ENCODE measurements at places on chromosomes 12 and 14.

GRCh38 chr12:1858456-1858855 is 38.1 kb downstream of the LRTM2 start:
- DNase-seq, result no peak

DNA sequence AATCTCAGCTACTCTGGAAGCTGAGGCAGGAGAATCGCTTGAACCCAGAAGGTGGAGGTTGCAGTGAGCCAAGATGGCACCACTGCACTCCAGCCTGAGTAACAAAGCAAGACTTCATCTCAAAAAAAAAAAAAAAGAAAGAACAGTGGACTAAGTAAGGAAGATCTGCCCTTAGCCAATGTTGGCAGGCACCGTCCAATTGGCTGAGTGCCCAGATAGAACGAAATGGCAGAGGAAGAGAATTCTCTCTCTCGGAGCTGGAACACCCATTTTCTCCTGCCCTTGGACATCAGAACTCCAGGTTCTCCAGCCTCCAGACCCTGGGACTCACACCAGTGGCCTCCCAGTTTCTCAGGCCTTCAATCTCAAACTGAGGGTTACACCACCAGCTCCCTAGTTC is 49.9 kb downstream of the ESR2 start:
- DNase-seq, result no peak

DNA sequence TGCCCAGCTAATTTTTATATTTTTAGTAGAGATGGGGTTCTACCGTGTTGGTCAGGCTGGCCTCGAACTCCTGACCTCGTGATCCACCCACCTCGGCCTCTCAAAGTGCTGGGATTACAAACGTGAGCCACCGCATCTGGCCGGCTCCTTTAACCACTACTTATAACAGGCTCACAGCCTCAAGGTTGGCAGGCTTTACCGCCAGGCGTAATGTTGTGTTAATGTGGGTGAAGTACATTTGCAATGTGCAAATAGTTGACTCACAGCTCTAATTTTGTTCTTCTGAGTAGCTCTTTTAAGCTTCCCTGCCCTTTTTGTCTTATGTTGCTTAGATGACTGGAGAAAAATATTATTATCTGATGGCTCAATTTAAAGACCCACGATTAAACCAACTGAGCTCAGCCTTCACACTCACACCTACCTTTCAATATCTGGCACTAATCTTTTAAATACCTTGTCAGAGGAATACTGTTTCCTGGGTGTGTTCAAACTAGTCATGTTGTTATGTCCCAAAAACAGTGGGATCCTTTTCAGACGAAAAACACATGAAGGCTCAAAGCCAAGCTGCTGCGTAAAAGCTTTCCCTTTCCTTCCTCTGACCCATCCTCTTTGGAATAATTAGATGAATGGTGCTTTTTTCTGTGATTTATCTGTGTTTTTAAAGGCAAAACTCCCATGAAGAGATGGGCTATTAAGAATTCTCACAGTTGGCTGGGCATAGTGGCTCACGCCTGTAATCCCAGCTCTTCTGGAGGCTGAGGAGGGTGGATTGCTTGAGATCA is 57.2 kb upstream of the USP44 start:
- no peak for DNase-seq

- DNase-seq, result no peak
Measured at GRCh38 chr12:53805067-53805466, 53.3 kb upstream of the CISTR start.

DNA sequence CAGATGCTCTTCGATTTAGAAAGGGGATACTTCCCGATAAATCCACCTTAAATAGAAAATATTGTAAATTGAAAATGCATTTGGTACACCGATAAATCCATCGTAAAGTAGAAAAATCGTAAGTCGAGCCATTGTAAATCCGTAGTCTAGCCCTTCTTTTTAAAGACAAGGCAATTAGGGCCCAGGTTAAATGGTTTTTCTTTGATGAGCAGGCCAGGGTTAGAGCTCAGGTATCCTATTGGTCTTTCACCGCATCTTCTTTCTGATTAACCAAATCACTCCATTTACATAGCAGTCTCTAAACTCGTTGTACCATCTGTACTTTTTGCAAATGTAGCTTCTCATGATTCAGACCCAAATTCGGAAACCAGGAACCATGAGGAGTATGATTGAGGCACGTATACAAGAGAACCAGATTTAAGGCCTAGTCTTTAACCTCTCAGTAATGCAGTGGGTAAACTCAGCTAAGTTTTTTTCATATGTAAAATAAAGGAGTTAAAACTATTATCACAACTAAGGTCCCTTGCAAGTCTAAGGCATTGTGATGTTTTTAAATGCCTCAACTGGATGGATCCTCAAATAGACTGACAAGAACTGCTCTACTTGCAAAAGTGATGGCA is 2.2 kb upstream of the YAF2 start:
- no peak for DNase-seq

DNA sequence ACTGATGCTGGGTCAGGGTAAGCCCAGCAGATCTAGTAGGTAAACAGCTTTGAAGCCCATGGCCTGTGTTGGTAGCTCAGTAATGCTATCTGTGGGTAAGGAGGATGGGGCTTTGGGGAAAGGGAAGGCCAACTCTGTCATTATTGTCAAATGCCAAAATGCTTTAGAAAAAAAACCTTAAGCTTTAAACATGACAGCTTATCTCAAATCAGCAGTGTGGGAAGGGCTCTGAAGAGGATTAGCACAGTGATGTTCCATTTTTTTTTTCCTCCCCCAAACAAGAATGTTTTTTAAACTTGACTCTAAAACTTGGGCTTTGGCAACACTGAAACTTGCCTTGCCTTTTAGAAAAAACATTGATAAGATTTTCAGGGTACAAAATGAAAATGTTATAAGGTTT is 11.7 kb downstream of the DAAM1 start:
- DNase-seq, result no peak

DNA sequence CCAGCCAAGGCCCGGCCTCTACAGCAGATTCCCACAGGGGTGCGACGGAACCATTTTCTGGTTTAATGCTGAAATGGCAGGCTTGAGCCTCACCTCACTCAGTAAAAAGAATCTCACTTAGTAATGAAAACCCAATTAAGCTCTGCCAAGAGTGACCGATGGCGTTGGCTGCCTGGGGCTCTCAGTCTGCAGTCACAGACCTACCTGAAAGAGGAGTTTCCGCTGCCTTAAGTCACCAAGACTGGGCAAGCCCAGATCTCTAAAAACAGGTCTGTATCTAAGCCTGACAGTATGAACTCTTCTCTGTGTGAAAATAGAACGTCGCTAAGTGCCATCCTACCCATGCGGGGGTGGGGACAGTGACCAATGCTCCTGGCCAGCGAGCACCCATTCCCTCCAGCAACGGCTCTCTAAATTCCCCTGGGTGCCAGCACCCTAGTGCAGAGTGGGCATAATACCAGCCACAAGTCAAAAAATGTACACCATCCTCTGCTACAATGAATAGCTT is 107.3 kb downstream of the FOXN3 start:
- DNase-seq, result no peak

GRCh38 chr14:81765651-81766275 is 232.1 kb upstream of the SEL1L start:
- no peak for DNase-seq

- DNase-seq, result no peak
Measured at GRCh38 chr14:99359906-99360305, 87.9 kb upstream of the BCL11B start.

GRCh38 chr14:103436533-103436932 is 51.3 kb downstream of the MARK3 start:
- no peak for DNase-seq

GRCh38 chr12:123358035-123358434 is 6.6 kb downstream of the SBNO1 start:
- no peak for DNase-seq

DNA sequence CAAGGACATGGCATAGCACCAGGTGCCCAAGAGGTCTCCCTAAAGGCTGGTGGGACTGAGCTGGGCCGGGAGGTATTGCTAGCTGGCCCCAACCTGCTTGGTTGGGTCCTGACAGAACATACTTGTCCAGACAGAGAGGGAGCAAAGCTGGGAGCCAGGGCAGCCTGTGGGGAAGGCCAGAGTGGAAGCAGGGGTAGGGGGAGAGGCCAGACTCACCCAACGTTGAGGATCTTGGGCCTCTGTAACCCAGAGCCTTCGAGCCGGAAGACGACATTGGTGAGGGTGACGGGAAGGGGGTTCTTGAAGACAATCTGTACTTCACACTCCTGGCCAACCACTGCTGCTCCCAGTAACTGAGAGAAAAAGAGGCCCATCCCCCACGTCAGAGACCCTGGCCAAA is 9.0 kb downstream of the TGM1 start:
- DNase-seq, result no peak

GRCh38 chr12:54605138-54605970 is 16.9 kb upstream of the PPP1R1A start:
- no peak for DNase-seq

DNA sequence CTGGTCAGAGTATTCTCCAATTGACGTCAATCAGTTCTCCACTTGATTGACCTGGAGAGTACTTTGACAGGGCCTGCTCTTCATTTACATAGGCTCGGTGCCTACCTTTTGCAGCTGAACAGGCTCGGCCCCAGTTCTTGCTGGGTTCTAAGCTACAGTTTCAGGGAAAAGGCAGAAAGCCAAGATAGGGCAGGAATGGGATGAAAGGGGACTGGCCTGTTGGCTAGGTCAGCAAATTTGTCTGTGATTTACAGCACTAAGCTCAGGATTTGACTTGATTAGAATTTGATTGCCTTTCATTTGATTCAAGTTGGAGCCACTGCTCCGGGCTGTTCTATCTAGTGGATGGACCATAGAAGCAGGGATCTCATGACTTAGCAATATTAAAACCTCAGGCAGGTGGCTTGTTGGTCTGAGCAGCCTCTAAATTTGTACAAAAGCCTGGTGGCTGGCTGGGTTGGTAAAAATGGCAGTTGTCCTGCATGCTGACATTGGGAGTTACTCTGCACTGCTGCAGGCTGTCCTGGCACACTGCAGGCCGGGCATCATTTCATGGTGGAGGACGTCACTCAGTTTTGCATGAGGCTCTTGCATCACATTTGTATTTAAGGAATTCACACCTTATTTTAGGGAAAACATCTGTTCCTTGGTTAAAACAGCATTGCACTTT is 71.8 kb downstream of the BICD1 start:
- DNase-seq, result no peak

DNA sequence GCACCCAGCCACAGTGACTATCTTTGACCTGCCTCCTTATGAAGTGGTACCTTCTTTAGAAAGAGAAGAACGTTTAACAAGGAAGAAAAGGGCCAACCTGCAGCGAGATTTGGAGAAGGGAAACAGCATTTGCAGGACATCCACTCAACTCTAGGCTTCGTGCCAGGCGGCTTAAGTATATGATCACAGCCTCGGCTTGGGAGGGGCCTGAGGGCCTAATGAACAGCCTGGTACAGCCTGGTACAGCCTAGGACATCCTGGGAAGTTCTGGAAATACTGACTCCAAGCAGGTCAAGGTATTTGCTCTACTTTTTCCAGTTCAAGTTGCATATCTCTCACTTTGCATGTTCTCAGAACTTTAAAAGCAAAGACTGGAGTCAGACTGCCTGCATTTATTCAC is 16.1 kb downstream of the HCAR2 start:
- no peak for DNase-seq

DNA sequence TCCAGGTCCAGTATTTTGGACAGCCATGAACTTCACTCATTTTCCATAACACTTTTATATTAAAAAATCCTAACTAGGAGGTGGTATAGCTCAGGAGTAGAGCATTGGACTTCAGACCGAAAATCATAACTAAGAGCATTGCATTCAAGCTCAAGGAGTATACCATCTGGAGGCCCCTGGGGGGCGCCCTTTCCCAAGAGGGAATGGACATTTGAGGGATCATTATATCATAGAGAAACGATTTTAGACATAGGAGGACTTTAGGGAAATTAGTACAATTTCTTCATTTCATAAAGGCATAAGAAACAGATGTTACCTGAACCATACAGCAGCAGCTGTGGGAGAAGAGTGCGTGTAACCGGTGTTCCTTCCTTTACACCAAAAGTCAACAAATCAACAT is 5.2 kb upstream of the ATG14 start:
- DNase-seq, result no peak

- no peak for DNase-seq
Measured at GRCh38 chr14:81565441-81566290, 32.0 kb upstream of the SEL1L start.

GRCh38 chr12:66288121-66288520 is 14.2 kb upstream of the HELB start:
- DNase-seq, result no peak

DNA sequence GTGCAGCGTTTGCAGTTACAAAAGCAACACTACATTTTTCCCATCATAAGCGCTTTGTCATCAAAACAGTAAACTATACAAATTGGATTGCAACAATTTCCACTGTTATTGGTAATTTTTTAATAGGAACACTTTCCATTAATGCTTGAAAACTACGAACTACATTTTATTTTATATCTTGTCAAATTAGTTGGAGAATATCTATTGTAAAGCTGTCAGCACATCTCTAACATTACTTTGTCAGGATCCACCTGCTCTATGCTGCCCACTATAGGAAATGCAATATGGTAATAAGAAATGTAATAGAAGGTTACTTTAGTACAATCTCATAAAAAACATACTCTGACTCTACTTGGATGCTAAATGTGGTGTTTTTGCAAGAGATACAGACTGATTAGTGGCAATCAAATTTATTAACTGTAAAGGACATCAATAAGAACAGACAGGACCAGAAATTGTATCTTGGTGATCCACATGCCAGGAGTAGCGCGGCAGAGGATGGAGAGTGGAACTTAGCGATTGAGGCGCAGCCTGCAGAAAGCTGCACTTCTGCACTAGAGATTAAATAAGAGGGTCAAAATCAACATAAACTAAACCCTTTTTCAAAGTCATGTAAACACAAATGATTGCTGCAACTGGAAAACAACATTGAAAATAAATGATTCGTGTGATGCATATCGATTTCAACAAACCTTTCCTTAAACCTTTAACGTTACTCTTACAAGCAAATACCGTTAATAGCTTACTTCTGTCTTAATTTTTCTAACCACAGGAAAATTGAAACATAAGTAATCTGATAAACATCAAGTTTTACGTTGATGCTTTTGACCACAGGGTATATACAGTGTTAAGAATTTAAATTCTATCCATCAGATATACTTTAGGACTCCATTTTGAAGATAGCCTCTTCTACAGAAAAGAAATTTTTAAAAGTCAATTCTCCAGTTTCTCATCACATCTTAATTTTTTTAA is 3.6 kb upstream of the ARID2 start:
- no peak for DNase-seq

DNA sequence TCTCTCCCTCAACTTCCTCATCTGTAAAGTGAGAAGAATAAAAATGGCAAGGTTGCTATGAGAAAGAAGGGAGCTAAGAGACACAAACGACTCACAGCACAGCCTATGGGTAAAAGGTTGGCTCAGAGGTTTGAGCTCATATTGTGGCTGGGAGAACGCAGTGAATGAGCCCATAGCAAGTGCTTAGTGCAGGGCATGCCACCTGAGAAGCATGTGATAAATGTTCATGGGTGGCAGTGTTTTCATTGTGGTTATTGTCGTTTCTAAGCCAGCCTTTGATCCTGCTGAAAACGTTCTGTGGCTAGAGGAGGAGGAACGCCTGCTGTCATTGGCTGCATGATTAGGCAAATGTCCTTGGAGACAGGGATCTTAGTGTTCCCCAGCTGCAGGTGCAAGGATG is 150.4 kb downstream of the KSR2 start:
- no peak for DNase-seq

- no peak for DNase-seq
Measured at GRCh38 chr14:68513137-68513536, 279.7 kb downstream of the ZFP36L1 start.

Measured in GM12892 (cell line).